ENCODE measurements at places on chromosomes 7 and 10. TPM values are rescaled to one million over a fixed set of nuclear protein-coding genes. Genes with fewer than 3 reads are reported as not detected.

FAM25G gene
- total RNA-seq: not detected

DNA sequence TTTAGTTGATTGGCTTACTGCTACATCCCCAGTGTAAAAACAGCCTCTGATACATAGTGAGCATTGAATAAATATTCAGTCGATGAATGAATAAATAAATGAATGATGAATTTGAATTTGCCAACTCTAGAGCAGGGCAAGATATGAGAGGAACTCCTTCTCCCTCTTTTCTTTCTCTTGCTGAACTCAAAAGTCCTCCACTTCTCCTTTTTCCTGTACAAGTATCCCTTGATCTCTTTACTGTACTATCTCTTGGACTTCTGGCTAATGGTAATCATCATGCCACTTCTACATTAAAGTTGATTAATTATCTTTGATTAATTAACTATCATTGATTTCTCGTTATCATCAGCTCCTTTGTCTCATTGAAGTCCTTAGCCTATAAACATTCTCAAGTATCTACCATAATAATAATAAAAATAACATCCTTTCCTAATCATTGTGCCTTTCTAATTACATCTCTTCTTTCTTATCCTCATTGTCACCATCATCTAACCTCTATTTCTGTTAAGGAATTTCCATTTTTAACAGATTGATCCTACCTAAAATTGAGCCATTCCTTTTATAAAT lies 10.6 kb downstream of the CPED1 start:
- DNase-seq: no peak

H2BK1 gene
- total RNA-seq: not detected

DNA sequence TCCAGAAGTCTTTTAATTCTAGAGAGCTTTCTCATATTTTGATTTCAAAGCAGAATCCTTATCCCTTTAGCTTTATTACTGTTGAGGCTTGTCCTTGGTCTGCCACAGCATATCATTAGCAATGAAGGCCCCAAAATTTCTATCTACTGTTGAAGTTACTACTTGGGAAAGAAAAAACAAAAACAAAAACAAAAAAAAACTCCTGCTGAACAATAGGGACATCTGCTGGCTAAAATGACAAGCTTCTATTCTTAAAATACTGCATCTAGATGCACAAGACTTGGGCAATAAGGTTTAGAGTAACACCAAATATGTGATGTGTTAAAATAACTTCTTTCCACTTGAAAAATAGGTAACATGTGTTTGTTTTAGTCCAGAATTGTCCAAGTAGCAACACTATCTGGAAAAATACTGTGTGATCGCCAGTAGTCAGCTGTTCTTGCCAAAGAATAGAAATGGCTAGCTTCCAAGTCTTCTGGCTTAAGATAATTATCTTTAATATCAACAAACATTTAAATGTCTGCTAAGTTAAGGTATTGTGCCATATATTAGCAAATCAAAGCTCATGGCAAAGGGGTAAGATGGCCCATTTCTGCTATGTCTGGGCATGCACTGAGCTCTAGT lies 3.8 kb upstream of the DMTF1 start:
- no peak for DNase-seq

DNA sequence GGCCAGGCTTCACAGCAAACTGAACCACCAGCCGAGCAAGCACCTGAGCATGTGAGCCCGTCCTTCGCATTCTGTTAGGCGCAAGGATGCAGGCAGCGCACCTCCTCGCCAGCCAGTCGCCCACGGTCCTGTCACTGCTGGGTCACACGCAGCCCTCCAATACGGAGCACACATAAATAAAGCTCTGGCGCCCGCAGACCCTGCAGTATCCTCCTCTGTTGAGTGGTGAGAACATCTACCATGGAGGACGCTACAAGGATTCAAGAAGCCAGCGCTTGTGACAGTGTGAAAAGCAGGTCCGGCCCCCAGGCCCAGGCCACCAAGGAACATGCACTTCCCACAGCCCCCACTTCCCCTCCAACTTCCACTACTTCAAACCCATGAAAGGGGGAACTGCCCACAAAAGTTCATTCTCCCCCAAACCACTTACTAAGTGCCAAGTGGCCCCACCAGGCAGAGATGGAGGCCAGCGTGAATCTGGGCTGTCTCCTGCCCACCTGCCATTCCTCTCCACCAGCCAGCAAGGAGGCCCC lies 34.8 kb downstream of the VOPP1 start:
- DNase-seq: no peak

GRCh38 chr7:41830271-41830670 lies 127.4 kb upstream of the INHBA start:
- no peak for DNase-seq

CYP2C8 gene
- 0.46 TPM for total RNA-seq

ELMO1 gene
- 53.8 TPM for total RNA-seq

GRCh38 chr10:78194050-78194449 lies 160.4 kb downstream of the RPS24 start:
- DNase-seq: no peak

DNA sequence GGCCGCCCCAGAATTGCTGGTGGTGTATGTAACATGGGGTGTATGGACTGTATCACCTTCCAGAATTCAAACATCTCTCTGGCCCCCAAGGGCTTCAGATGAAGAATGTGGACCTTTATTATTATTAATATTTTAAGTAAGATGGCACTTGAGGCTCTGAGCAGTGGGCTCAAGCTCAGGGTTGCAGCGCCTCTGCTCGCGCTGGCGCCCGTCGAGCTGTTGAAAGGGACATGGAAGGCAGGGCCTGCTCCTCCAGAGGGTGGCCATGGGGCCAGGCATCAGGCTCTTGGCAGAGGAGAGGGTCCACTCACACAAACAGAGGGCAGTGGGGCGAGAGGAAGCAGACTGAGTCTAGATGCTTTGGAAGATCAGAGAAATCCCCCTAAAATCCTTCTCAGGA lies 120.2 kb downstream of the NT5C2 start:
- no peak for DNase-seq

UNC5B gene
- 16.0 TPM for total RNA-seq

GRCh38 chr7:123460616-123461015 lies 73.8 kb downstream of the IQUB start:
- no peak for DNase-seq

YAE1 gene
- total RNA-seq: 16.5 TPM

GRCh38 chr10:4137299-4137698 lies 352.3 kb upstream of the KLF6 start:
- DNase-seq: no peak

DNA sequence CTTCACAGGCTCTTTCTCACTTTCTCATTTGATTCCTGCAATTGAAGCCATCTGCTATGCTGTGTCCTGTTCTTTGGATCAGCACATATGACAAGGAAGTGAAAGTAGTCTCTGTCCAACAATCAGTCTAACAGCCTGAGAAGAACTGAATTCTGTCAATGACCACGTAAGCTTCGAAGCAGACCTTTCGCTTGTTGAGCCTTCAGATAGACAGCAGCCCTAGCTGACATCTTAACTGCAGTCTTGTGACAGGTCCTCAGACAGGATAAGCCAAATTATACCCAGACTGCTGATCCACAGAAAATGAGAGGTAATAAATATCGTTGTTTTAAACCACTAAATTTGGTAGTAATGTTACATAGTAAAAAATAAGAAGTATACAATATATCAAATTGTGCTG lies 691.0 kb upstream of the LRRTM3 start:
- DNase-seq: no peak

DNA sequence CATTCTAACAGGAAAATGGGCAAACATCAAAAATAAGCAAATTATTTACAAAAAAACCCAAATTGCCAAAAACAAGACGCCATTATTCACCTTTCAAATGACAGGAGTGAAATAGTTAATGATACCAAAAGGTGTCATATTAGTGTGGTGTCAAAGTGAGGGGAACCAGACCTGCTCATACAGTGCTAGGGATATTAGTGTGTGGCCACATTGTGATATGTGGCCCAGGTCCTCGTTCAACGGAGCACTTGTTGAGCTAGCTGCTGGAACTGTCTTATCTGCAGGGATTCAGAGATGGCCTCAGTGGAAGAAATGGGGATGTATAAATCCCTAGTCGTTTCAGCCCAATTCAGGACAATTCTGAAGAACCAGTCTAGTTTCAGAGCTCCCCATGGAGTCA lies 41.2 kb downstream of the GPR85 start:
- no peak for DNase-seq

DNA sequence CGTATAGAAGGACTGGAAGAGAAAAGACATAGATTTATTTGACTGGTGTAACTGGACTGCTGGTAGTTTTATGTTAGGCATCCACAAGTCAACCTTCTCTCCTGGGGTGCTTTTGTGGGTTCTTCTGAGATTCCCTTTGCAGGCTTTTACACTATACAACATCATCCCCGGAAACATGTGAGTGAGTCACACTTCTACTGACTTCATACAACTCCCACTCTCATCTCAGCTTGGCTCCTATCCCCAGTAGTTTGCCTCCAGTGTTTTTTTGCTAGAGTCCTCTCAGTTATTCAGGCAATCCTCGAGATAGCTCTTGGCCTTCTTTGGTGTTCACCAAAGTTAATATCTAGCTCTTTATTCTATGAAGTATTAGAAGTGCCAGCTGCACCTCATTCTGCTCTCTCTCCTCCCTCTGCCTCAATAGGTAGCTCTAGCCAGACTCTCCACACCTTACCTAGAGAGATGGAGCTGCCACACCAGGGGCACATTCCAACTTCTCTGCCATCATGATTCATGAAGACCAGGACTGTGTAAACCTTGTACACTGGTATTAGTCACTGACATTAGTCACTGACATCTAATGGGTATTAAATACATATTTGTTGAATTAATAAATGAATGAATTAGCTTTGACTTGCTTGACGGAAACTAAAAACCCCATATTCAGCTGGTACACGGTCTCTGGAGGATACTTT lies 281.9 kb downstream of the PPP1R3A start:
- no peak for DNase-seq

TAS2R41 gene
- not detected for total RNA-seq

- peak; percentile 35 for DNase-seq
Measured at GRCh38 chr10:129745186-129745750, 218.8 kb downstream of the EBF3 start.

ELOVL3 gene
- total RNA-seq: 0.87 TPM

DNA sequence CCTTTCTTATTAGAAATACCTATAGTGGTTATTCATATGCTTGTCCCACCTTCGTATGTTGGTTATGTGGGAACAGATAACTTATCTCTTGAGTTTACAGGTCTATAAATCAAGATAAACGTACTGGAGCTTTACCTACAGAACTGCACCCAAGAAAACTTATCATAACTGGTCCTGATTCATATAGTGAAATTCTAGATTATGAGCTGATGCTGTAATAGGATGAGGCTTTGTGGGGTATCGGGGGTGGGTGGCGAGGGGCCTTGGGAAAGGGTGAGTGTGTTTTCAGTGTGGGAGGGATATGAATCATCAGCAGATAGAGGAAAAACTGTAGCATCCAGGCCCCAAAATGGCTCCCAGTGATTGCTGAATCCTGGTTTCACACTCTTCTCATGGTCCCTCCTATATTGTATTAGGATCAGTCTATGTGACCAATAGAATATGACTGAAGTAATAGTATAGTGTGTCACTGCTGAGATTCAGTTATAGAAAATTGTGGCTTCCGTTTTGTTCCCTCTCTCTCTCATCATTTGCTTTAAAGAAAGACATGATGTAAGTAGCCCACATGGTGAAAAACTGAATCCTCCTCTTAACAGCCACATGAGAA lies 706.8 kb upstream of the LRRTM3 start:
- no peak for DNase-seq

GRCh38 chr7:96747418-96747940 lies 37.8 kb upstream of the SEM1 start:
- DNase-seq: no peak

DNA sequence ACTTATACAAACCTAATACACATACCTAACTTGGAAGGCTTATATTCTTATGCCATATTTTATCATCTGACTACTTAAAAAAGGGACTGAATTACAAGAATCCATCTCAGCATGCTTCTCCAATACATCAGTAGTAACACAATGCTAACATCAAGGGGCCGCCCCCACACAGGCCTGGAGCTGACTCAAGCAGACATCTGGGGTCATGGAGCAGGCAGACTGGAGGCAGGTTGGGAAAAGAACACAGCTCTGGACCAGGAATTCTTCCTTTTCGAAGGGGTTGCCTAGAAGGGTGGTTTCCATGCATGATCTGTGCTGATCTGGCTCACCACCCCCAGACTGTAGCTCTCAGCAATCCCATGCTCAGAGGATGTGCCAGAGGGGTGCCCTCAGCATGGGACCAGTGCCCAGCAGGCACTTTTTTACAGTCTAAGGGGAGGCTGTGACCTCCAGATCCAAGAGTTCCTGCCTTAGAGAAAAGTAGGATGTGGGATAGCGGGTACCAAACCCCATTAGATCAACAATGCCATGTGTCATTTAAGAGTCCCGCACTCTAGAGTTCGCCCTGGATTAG lies 26.1 kb upstream of the DUSP5 start:
- DNase-seq: no peak

MOGAT3 gene
- total RNA-seq: not detected

DNA sequence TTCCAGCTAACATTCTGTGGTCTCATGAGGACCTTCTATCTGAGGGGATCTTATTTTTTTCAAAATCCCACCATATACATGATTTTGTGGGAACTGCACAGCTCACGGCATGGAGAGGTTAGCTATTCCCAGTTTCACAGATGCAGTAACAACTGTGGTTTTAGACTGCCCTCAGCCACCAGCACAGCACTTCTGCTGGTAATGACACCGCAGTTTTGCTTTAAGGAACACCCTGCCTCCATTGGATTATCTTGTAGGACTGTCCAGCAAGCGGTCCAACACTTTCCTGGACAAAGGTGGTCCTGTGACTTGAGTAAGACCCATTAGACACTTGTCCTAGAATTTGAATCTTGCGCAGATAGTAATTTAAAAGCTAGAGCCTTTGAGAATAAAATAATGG lies 65.3 kb upstream of the SMNDC1 start:
- DNase-seq: no peak

DNA sequence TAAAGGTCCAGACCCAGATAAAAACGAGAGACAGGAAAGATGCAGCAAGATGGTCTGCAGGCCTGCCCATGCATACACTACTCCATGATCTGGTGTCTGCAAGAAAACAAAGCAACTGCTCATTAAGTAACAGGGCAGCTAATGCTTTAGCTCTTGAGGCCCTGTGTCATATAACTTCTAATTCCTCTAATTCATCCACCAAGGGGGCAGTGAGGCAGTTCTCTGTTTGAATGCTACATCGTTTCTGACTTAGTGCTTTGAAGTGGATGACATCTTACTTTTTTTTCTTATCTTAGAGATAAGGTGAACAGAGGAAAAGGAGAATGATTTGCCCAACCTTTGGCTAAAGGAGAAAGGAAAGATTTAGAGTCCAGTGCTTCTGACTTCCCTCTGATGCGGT lies 619.7 kb downstream of the AUTS2 start:
- no peak for DNase-seq

ADAMTS14 gene
- 0.55 TPM for total RNA-seq

ABCA13 gene
- total RNA-seq: 0.35 TPM

GRCh38 chr10:11322698-11323097 lies 288.8 kb downstream of the USP6NL start:
- DNase-seq: no peak

- DNase-seq: peak; percentile 60
Measured at GRCh38 chr10:79346388-79347225, 662 bp upstream of the PPIF start.

- peak; percentile 78 for DNase-seq
Measured at GRCh38 chr7:74002474-74003017, 25.4 kb upstream of the ELN start.

GRCh38 chr10:69996611-69997010 lies 56.0 kb upstream of the MACROH2A2 start:
- DNase-seq: no peak

- DNase-seq: no peak
Measured at GRCh38 chr10:17780727-17781126, 28.4 kb upstream of the MRC1 start.
